ENCODE measurements at places on chromosomes 6 and 20.

DNA sequence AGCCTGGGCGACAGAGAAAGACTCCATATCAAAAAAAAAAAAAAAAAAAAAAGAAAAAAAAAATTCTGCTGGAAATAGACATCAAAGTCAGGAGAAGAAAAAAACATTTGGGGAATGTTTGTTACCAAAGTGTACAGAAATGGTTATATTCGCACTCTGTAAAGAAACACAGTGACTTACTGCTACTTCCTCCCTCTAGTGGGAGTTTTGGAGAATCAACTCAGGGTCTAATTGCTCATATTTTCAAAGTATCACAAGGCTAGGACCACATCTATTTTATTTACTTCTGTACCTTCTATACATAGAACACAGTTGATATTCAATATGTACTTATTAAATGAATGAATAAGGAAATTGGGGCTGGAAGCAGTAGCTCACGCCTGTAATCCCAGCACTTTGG, 24.4 kb downstream of the ARG1 start:
- peak; percentile 12 for DNase-seq

GRCh38 chr20:46850416-46850815, 44.2 kb upstream of the EYA2 start:
- no peak for DNase-seq

DNA sequence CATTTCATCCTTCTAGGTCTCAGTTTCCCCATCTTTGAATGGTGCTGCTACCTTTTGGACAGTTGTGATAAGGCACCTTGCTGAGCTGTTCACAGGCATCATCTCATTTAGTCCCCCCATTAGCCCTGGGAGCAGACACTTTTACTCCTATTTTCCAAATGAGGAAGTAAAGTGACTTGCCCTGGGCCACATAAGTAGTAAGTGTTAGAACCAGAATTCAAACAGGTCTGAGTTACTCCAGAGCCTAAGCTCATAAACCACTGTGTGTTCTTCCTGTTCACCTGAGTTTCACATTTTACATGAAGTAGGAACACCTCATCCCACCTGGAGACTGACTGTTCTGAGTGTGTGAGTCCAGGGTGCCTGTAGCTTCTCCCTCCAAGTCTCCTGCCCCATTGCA, 43.5 kb upstream of the EPB41L1 start:
- DNase-seq, result no peak

- DNase-seq, result no peak
These were observed 40.6 kb downstream of the DOK5 start for GRCh38 chr20:54515793-54516628.

DNA sequence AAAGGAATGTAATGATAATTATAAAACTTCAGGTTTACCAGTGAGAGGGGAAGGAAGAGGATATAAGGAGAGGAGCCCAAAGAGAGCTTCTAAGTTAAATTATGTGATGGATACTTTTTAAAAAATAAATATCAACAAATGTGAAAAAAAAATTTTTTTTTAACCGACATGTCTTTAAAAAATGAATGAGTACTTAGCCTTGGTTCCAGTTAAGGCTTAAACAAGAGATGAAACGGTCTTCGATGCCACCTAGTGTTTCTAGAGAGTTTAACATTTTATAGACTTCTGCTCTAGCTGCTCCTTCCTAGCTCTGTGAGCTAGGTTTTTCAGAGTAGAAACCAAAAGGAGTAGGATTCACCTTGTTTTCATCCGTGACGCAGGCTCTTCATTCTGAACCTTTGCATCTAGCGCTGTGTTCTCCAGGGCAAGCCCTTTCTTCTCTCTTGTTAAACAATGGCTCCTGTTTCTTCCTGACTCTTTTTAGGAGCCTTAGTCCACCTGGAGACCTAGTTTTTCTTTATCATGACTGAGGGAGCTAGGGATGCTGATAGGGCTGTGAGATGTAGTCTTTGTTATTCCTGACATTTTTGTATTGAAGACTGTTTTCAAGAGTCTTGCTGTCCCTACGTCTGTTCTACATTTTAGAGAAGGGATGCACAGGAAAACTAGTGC, 42.4 kb upstream of the GNRH2 start:
- peak; percentile 58 for DNase-seq

GRCh38 chr6:82270881-82271635, 23.5 kb upstream of the IBTK start:
- peak; percentile 22 for DNase-seq

DNA sequence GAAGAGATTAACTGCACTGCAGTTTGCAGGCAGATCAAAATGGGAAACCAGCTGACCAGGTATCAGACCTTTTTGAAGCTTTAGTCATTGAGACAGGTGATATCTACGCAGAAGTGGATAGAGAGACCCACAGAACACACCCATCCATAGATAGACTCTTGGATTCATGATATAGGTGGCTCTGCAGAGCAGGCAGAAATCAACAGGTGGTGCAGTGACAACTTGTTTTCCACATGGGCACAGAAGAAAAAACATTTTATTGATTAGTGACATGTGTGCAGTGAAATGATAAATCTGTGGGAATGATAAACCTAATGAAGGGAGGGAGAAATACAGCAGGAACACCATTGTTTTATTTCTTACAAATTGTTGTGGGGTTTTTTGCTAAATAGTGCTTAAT, 45.2 kb downstream of the NUDT3 start:
- DNase-seq, result no peak

DNA sequence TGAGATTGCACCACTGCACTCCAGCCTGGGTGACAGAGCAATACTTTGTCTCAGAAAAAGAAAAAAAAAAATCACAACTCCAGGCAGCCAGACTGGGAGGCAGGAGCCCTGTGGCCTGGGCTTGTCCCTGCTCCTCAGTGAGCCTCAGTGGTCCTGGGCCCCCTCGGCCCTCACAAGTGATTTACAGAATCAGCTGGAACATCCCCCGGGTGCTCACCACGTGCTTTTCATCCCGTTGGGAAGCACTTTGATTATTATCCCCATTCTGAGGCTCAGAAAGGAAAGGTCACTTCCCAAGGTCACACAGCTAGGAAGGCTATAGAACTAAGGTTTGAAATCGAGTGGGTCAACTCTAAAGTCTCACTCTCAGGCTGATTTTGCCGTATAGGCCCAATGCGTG, 43.1 kb upstream of the TLDC2 start:
- DNase-seq, result no peak

- DNase-seq, result no peak
These were observed 37.9 kb downstream of the SCML4 start for GRCh38 chr6:107786179-107786578.

GRCh38 chr6:41427642-41428335, 92.4 kb downstream of the NCR2 start:
- peak; percentile 4 for DNase-seq

DNA sequence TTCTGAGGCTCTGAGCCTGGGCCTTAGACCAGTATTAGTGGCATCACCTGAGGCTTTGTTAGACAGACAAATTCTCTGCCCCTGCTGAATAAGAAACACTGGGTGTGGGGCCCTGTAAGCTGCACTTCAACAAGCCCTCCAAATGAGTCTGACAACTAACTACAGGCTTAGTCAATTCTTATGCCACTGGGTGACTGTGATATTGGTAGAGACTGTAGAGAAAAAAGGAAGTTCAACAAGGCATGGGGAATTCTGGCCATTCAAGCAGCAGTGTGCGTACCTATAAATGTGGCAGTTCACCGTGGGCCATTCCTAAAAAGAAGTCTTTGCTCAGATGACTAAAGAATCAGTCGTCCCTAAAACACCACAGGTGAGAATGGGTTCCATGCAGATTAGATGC, 82.7 kb downstream of the MDN1 start:
- DNase-seq, result peak; percentile 7

DNA sequence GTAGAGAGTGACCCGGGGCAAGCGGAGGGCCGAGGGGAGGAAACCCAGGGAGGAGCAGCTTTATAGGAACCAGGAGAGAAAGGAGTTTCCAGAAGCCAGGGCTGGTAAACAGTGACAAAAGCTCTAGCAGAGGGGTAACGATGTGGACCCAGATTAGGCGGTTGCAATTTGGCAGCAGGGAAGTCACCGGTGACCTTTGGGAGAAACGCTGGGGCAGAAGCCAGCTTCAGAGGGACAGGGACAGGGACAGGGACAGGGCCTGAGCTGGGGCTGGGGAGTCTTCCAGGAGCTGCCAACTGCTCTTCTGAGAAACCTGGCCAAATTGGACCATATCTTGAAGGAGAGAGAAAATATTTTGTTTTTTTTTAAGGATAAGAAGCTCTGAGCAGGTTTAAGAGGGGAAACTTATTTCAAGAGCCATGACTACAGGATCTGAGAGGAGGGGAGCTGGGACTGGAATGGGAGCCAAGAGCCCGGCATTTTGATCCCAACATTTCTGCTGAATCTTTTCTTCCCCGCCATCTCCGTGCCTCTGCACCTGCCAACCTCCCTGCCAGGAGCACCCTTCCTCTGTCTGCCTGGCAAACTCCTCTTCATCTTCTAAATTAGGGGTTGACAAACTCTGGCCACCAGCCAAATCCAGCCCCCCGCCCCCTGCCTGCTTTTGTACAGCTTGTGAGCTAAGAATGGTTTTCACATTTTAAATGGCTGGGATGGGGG, 22.6 kb upstream of the PREX1 start:
- DNase-seq, result no peak

DNA sequence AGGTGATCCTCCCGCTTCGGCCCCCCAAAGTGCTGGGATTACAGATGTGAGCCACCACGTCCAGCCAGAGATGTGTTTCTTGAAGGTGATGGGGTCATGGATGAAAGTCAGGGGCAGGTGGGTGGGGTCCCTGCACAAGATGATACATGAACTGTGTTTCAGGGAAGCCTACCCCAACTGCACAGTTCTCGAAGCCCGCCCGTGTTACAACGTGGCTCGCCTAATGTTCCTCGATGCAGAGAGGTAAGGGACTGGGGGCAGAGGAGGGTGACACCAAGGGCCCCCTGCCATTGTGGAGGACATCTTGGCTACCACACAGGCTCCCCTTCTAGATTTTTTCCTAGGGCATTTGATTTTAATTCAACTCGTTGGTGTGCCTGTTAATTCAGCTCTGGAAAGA, 11.9 kb upstream of the CAPN11 start:
- DNase-seq, result no peak

GRCh38 chr6:1436334-1437306, 47.2 kb downstream of the FOXF2 start:
- DNase-seq, result peak; percentile 75

DNA sequence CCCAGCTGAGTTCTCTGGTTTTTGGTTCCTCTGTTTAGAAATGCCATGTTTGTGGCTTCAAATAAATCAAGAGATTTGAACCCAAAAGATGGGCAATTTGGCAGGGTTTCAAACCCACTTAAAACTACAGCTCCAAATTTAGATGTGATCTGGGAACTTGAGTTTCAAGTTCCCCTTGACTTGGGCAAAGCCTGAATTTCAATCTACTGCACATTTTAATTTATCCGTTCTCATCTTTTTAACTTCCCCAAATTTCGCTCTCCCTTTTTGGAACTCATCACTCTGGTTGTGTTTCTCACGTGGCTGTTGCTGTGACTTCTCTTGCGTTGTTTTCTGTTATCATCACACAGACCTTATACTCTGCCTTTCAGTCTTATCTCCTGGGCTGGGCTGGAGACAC, 230.9 kb downstream of the CDC5L start:
- peak; percentile 61 for DNase-seq

DNA sequence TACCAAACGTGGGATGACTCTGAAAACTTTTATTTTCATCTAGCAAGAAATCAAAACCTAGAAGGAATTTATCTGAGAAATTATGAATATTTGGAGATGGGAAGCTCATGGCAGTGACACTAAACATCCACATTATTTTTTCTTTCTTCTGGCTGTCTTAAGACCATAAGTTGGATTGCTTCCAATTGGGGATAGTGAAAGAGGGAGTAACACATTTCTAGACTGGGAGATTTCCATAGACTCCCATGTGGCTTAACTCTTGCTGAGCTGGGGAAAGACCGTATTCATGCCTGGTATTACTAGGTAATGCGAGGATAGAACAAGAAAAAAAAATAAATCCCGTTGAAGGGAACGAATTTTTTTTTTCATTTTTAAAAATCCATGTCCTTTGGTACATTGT, 120.0 kb downstream of the UTRN start:
- DNase-seq, result no peak

DNA sequence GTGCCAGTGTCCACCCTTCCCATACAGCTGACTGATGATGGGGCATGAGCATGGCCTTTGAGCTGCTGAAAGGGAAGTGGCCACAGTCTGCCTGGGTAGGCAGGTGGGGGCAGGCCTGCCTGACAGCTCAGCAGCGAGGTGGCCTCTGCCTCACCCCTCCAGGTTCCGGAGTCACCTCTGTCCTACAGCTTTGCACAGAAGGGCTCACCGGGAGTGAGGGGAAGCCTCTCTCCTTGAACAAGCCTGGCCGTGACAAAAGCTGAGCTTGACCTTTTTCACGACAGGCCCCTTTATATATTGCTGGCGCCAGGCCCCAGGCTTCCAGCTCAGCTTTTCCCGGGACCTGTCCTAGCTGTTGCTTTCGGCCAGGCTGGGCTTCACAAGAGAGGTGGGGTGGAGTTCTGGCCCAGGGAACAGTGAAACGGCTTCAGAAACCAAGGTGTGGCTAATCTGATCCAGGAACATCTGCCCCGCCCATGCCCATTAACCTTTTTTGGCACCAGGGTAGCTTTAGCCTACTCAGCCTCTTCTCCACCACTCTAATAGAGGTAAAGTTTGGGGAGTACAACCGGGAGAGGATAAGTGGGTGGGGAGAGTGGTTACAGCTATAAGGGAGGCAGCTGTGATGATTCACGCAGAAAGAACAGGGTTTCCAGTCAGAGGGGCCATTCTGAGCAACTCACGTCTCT, 42.9 kb downstream of the C6orf132 start:
- DNase-seq, result no peak

DNA sequence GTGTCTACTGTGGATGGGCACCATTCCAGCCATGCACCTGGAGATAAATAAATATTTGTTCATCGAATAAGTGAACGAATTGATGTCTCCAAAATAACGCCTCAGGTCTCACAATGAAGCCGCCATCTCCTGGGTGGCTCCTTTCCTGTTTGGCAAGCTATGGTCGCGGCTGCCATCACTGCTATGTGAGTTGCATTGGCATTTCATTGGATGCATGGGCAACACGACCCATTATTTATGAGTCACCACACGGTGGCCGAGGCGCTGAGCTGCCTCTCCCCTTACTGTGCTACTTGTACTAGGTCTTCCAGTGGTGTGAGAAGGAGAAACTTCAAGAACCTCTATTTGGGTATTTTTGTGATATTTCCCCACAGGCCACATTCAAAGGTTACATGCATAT, 21.3 kb upstream of the PDE10A start:
- no peak for DNase-seq
